ENCODE measurements at places on chromosomes 2 and 18.

GRCh38 chr2:216474925-216475670, 23.5 kb upstream of the RPL37A start:
- DNase-seq, result no peak

DNA sequence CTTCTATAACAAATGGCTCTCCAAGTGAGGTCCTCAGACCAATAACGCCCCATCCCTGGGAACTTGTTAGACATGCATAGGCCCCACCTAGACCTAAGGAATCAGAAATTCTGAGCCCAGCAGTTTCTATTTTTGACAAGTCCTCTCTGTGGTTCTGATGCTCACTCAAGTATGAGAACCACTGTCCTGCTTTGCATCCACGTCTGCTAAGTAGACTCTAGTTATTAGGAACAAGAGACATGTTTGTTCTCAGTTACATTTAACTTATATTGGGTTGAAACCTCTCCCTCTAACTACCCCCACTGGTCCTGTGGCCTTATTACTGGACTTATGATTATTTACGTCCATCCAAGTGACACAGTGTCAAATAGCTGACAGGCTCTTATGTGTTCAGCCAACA, 70.3 kb downstream of the TMEM17 start:
- DNase-seq, result no peak

GRCh38 chr18:12043811-12044210, 49.8 kb upstream of the ANKRD62 start:
- DNase-seq, result no peak

- no peak for DNase-seq
Observed at GRCh38 chr2:119591523-119591922, 47.3 kb downstream of the CFAP221 start.

DNA sequence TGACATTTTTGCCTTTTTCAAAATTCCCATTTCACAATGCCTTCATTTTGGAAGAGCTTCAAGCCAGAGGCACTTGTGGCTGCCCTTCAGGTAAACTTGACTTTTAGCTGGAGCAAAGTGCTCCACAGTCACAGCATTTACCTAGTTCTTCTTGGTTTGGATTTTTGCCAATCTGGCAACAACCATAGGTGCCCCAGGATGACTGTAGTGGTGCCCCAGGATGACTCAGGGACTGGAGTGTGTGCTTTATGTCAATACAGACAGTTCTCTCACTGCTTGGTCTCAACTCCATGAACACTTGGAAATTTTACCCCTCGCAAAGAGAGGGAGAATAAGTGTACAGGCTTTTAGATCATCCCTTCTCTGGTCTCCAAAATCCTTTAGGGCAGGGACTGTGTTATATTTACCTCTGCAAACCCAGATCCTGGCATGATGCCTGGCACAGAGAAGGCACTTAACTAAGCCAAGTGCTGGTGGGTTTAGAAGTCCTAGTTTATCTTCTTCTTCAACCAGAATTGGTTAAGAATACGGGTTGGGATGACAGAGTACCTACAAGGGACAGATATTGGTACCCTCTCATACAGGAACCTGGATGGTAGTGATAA, 15.3 kb upstream of the PTPN4 start:
- DNase-seq, result peak; percentile 64

DNA sequence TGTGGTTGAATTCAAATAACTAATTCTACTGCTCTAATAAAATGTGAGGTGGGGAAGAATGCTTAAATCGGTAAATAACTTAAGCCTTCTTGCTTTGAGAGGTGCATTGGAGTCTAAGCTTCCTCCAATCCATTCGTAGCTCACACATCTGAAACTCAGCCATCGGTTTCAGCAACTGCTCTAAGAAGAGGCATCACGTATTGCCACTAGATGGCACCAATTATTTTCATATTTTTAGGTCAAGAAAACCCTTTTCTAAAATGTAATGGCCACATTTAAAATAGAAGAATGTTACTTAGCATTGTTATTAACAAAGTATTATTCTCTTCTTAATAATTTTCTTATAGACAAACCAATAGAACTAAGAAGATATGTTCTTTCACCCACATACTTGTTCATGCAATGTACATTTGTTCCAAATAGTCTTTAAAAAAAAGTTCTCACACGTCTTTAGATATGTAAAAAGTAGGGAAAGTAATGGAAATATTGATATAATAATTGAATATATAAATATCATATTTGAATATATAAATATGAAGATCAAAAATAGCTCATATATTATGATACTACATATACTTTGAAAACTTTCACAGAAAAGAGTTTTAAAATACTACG, 229.8 kb downstream of the CCDC178 start:
- peak; percentile 10 for DNase-seq

DNA sequence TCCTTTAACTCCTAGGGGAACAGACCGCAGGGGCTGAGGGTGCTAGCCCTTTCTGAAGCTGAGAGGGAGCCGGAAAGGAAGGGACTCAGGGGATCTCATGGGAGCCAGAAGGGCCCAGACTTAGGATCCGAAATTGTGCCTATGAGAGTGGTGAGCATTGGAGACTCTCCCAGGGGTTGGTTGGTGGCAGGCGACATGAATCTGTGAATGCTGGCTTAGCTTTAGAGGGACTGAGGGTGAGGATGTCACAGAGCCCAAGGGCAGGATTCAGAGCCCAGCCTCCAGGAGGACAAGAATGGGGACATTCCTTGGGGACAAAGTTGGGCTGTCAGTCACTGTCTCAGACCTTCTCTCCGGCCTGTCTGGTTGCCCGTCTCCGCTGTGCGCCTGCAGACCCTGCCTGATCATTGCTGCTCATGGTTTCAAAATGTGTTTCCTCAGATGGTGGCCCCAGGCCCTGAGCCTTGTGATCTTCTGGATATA, 17.5 kb downstream of the GNLY start:
- no peak for DNase-seq

GRCh38 chr2:219612577-219613286, 14.7 kb upstream of the SLC4A3 start:
- no peak for DNase-seq

- peak; percentile 17 for DNase-seq
Observed at GRCh38 chr2:38508311-38509039, 94.3 kb downstream of the HNRNPLL start.

Measured in kidney glomerular epithelial cell (primary cell).